Type B pancreatic cell (in vitro differentiated cells): ENCODE measurements at places on chromosomes 7 and 10. TPM values are rescaled to one million over a fixed set of nuclear protein-coding genes. Genes with fewer than 3 reads are reported as not detected.
A peak's percentile ranks its signal among the peaks of the same experiment; 100 is the strongest.

Gene PPP1R17
- 3.9 and 4.5 TPM in 2 replicates for total RNA-seq

Gene SUGCT
- 5.8 and 7.1 TPM in 2 replicates for total RNA-seq

Gene EZH2
- total RNA-seq = 19.2 and 49.6 TPM in 2 replicates

Gene CALN1
- total RNA-seq = 1.6 and 1.9 TPM in 2 replicates

Gene MBL2
- total RNA-seq = not detected in 2 replicates

DNA sequence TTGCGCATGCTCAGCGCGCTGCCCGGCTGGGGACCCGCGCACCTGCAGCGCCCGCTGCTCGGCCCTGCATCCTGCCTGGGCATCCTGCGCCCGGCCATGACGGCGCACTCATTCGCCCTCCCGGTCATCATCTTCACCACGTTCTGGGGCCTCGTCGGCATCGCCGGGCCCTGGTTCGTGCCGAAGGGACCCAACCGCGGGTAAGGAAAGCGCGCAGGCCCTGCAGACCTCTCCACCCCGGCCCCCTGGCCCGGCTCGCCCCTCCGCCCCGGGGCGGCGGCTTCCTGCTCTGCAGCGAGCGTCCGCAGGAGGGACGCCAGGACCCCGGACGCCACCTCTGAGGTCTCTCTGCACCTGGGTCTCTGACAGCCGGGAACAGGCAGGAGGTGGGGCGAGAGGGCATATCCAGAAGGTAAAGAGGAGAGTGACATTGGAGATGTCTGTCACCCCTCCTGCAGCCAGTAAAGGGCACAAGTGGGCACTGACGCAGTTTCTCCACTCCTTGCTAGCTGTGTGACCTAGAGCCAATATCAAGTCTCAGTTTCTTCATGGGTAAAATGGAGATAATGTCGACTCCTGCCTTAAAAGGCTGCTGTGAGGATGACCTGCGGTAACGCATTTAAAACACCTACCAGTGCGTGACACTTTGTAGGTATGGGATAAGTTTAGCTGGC, 338 bp downstream of the ATP6V0E2 start:
- DNase-seq = no peak
- no peaks in the 10 kb centered on the region for H3K36me3 ChIP-seq
- H3K4me3 ChIP-seq = peak overlapping the region; percentile 83
- H3K4me1 ChIP-seq = peaks cover 24% of the 10 kb centered on the region

GRCh38 chr10:117418121-117418520, 42.9 kb upstream of the PDZD8 start:
- H3K4me3 ChIP-seq = no peak overlapping the region
- H3K27me3 ChIP-seq = no peaks in the 10 kb centered on the region
- DNase-seq = no peak

DNA sequence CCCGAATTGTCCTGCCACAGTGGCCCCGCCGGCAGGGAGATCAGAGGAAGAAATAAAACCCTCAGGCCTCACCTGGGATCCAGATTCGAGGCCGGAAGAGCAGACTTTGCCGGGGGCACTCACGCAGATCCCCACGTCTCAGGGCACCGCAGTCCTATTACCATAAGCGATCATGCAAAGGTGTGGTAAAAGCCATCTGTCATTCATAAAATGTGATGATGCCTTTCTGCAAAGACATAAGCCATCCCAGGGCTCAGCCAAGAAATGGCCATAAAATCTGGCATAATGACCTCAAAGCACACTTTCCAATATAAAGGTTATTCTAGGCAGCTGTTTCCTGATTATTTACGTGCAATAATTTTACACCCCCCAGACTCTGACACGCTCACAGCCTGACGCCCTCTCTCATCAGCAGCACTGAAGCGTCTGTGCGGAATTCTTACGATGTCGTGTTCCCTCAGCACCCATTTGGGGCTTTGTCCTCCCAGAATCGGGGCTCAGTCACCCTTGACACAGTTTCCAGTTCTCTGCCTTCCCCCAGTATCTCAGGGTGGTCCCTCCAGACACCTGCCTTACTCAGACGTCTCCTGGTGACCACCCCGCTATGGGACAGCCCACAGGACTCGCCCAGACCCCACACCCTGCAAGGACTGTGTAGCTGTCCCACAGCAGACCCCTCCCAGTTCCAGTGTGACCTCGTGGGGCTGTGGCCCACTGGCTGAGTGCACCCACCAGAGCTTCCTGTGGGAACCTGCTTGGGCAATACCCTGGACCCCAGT, 74.3 kb upstream of the FAM20C start:
- H3K36me3 ChIP-seq = no peaks in the 10 kb centered on the region
- peaks cover 25% of the 10 kb centered on the region for H3K27me3 ChIP-seq
- H3K4me3 ChIP-seq = no peak overlapping the region

DNA sequence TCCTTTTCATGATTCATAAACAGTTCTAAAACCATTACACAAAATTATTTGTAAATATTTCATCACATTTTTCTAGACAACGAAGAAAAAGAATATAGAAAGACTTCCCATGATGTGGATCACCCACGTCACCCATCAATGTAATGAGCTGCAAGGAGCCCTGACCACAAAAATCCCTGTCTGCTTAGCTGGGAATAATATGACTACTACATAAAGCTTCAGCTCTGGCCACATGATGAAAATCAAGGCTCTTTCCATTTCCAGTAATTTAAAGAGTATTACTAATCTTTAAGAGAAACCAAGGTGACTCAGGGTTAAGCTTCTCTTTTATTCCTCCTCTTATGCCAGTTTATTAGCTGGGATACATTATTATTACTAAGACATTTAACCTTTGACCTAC, 180.8 kb upstream of the CACNA2D1 start:
- no peak overlapping the region for H3K27ac ChIP-seq
- no peak for DNase-seq
- no peaks in the 10 kb centered on the region for H3K4me1 ChIP-seq

- no peak for DNase-seq
- H3K36me3 ChIP-seq = no peaks in the 10 kb centered on the region
- H3K27me3 ChIP-seq = peaks cover 7% of the 10 kb centered on the region
- peaks cover 49% of the 10 kb centered on the region for H3K4me1 ChIP-seq
- no peak overlapping the region for H3K27ac ChIP-seq
These were observed 255.0 kb downstream of the RPS24 start for GRCh38 chr10:78288663-78289062.

- peak; percentile 82 for DNase-seq
- peaks cover 7% of the 10 kb centered on the region for H3K36me3 ChIP-seq
- peak overlapping the region; percentile 58 for H3K27ac ChIP-seq
- H3K4me1 ChIP-seq = peaks cover 29% of the 10 kb centered on the region
These were observed 511 bp upstream of the NRP1 start for GRCh38 chr10:33334805-33335550.

- no peaks in the 10 kb centered on the region for H3K27me3 ChIP-seq
- no peaks in the 10 kb centered on the region for H3K36me3 ChIP-seq
- H3K4me1 ChIP-seq = peaks cover 21% of the 10 kb centered on the region
These were observed 146.9 kb downstream of the SND1 start for GRCh38 chr7:127798769-127799372.

- H3K27ac ChIP-seq = no peak overlapping the region
- H3K4me3 ChIP-seq = no peak overlapping the region
- H3K4me1 ChIP-seq = peaks cover 19% of the 10 kb centered on the region
- no peaks in the 10 kb centered on the region for H3K36me3 ChIP-seq
These were observed 28.3 kb downstream of the TBATA start for GRCh38 chr10:70756700-70757360.

DNA sequence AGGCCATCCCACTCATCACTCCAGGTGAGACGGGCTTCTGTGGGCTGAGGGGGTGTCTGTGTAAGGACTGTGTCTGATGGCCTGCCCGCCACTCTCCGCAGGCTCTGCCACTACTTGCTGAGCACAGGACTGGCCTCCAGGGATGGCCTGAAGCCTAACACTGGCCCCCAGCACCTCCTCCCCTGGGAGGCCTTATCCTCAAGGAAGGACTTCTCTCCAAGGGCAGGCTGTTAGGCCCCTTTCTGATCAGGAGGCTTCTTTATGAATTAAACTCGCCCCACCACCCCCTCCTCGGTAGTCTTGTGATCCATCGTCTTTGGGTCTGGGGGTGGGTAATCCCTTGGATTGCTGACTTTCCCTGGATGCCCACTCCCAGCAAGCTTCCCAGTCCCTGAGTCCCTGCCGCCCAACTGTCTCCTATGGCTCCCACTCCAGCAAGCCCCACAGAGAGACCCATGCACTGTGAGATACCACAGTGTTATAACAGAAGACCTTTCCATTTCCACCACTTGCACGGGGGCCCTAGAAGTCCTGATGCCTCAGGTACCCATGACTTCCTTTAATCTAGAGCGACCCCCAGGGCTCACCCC, 4.7 kb downstream of the FXYD4 start:
- H3K36me3 ChIP-seq = no peaks in the 10 kb centered on the region
- H3K4me3 ChIP-seq = no peak overlapping the region
- no peaks in the 10 kb centered on the region for H3K27me3 ChIP-seq
- H3K27ac ChIP-seq = peak overlapping the region; percentile 85

DNA sequence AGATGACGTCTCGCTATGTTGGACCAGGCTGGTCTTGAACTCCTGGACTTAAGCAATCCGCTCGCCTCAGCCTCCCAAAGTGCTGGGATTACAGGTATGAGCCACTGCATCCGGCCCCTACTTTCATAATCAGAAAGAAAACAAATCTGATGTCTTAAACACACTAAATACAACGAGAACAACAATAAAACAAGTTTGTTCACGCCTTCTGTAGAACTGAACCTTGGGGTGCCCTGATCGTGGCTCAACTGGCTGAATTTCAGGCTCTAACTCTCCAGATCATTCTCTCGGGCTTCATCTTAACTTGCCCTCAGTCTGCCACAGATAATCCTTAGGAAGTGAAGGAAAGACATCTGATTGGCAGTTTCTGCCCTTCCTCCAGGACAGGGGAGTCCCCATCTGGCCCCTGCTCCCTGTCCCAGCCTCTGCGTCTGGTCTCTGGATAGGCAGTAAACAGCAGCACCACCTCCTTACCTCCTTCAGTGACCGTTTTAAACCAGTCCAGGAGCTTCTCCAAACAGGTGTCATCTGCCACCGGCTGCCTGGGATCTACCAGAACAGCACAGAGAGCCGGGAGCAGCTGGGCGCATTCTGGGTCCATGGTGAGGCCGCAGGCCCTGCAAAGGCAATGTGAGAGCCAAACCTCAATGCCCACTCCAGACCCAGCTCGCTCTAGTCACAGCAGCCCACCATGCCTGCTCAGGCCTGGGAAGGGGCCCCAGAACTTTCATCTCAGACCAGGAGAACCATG, 1.3 kb downstream of the BRAT1 start:
- no peaks in the 10 kb centered on the region for H3K27me3 ChIP-seq
- peak overlapping the region; percentile 89 for H3K4me3 ChIP-seq
- no peak for DNase-seq
- peaks cover 17% of the 10 kb centered on the region for H3K4me1 ChIP-seq
- peaks cover 4% of the 10 kb centered on the region for H3K36me3 ChIP-seq
- H3K27ac ChIP-seq = peak overlapping the region; percentile 48

DNA sequence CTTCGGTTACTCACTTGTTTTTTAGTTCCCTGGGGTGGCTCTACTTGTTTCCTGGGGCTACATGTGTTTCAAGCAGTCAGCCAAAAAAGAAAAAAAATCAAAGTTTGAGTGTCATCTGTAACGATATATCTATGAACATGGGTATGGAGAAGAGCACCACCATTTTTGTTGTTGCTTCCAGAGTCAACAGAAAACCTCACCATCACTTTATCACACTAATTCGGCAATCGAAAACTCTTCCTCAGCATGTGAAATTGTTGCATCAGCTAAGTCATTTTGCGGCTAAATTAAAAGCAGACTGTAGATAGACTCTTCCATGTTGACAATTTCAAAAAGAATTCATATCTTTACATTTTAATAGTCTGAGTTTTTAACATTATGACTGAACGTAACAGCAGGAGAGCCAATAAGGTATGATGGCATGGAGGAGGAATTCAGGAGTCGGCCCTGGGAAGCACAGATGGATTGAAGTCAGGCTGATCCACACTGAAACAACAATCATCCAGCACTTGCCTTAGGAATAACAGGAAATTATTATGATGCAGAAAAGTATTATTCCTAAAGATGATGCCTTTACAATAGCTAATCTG, 455.7 kb upstream of the KLF6 start:
- no peaks in the 10 kb centered on the region for H3K36me3 ChIP-seq
- no peak for DNase-seq
- no peak overlapping the region for H3K4me3 ChIP-seq
- peak overlapping the region; percentile 5 for H3K27ac ChIP-seq
- H3K27me3 ChIP-seq = peaks cover 5% of the 10 kb centered on the region

GRCh38 chr7:148939128-148939755, 55.2 kb upstream of the EZH2 start:
- peaks cover 11% of the 10 kb centered on the region for H3K4me1 ChIP-seq
- H3K4me3 ChIP-seq = peak overlapping the region; percentile 44
- H3K36me3 ChIP-seq = no peaks in the 10 kb centered on the region
- no peaks in the 10 kb centered on the region for H3K27me3 ChIP-seq
- H3K27ac ChIP-seq = no peak overlapping the region

DNA sequence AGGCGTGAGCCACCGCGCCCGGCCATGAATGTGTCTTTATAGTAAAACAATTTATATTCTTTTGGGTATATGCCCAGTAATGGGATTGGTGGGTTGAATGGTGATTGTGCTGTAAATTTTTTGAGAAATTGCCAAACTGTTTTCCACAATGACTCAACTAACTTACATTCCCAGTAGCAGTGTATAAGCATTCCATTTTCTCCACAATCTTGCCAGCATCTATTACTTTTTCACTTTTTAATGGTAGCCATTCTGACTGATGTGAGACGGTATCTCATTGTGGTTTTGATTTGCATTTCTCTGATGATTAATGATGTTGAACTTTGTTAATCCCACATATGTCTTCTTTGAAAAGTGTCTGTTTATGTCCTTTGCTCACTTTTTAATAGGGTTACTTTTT, 1187.9 kb downstream of the XPNPEP1 start:
- H3K4me3 ChIP-seq = no peak overlapping the region
- H3K36me3 ChIP-seq = no peaks in the 10 kb centered on the region
- no peaks in the 10 kb centered on the region for H3K27me3 ChIP-seq

GRCh38 chr7:147990942-147991341, 599.6 kb upstream of the C7orf33 start:
- no peak overlapping the region for H3K4me3 ChIP-seq
- peaks cover 9% of the 10 kb centered on the region for H3K4me1 ChIP-seq
- H3K27ac ChIP-seq = no peak overlapping the region
- H3K36me3 ChIP-seq = no peaks in the 10 kb centered on the region
- DNase-seq = no peak

- no peak overlapping the region for H3K4me3 ChIP-seq
- no peaks in the 10 kb centered on the region for H3K36me3 ChIP-seq
- H3K27ac ChIP-seq = no peak overlapping the region
These were observed 246.3 kb upstream of the FZD8 start for GRCh38 chr10:35888400-35888799.

- no peak for DNase-seq
- H3K36me3 ChIP-seq = no peaks in the 10 kb centered on the region
- H3K4me3 ChIP-seq = no peak overlapping the region
- peaks cover 12% of the 10 kb centered on the region for H3K4me1 ChIP-seq
- H3K27ac ChIP-seq = no peak overlapping the region
- peaks cover 16% of the 10 kb centered on the region for H3K27me3 ChIP-seq
These were observed 41.1 kb upstream of the INPP5A start for GRCh38 chr10:132496360-132497062.
